ENCODE measurements at places on chromosomes 1 and 21.

DNA sequence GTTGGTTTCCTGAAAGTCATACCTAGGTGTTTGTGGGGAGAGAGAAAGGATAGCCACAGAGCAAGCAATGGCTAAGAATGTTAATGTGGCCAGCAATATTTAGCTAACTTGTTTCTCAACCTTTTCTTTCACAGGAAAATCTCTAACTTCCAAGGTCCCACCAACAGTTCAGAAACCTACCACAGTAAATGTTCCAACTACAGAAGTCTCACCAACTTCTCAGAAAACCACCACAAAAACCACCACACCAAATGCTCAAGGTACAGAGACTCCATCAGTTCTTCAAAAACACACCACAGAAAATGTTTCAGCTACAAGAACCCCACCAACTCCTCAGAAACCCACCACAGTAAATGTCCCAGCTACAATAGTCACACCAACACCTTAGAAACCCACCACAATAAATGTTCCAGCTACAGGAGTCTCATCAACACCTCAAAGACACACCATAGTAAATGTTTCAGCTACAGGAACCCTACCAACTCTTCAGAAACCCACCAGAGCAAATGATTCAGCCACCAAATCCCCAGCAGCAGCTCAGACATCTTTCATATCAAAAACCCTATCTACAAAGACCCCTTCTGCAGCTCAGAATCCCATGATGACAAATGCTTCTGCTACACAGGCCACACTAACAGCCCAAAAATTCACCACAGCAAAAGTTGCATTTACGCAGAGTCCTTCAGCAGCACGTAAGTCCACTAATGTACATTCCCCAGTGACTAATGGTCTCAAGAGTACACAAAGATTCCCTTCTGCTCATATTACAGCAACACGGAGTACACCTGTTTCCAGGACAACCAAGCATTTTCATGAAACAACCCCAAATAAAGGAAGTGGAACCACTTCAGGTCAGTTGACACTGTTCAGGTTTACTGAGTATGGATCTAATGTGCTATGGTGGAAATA, 15.3 kb downstream of the CD55 start:
- DNase-seq: no peak

GRCh38 chr1:221310180-221310579, 430.9 kb downstream of the HLX start:
- no peak for DNase-seq

DNA sequence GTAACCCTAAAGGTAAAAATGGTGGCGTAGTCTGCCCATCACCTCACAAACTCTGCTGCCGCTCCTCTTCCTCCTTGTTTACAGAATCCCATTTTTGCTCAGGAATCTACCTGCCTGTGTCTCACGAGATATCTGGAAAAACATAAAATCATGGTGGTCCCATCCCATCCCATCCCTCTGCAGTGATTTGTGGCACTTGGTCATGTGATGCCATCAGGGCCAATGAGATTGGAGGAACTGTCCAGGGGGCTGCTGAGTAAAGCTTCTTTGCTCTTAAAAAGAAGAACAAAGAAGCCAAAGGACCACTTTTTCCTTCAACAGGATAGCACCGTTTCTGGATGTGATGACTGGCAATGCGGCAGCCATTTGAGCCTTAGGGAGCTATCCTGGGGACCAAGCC, 33.0 kb upstream of the CLDN14 start:
- DNase-seq: no peak

- no peak for DNase-seq
Measured at GRCh38 chr1:27979151-27979858, 19.5 kb downstream of the XKR8 start.

DNA sequence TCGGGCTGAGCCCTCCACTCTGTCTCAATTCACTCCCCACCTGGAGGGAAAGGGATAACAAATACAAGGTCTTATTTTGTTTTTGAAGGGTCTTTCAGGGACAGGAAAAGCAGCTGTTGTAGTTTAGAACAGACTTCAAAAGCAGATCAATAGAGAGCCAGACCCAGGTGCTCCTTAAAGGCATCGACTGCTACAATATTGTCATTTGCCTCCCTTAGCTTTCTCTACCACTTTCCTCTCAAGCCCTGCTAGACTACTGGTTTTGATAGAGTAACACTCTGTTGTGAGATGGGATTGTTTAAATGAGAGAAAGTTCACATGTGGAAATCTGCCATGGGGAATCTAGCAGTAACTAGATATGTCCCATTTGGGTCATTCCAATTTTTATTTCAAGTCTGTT, 24.0 kb downstream of the RGS7 start:
- no peak for DNase-seq

DNA sequence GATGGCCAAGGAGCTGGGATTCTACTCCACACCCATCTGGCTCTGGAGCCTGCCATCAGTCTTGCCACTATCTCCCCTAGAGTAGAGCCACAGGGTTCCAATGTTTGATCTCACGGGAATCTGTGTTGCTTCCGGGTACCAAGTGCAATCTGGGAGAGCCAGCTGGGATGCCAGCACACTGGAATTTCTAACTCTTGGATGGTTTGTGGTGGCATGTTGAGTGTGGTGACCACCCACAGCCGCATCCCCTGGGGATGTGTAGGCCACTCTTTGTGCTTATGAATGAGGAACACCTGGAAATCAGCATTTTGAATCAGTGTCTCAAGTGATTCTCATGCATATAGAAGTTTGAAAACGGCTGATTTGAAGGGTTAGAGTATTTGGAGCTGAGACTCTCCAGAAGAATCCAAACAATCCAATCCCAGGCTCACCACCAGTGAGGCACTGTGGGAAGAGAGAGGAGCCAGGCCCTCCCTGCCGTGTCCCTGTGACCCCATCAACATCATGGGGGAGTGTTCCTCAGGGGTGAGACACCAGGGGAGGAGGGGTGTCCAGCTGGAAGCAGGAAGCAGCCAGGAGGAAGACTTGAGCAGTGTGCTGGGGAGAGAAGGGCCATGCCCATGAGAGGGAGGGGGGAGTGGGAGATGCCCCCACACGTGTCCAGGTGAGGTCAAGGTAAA, 13.4 kb downstream of the FBLIM1 start:
- DNase-seq: no peak

DNA sequence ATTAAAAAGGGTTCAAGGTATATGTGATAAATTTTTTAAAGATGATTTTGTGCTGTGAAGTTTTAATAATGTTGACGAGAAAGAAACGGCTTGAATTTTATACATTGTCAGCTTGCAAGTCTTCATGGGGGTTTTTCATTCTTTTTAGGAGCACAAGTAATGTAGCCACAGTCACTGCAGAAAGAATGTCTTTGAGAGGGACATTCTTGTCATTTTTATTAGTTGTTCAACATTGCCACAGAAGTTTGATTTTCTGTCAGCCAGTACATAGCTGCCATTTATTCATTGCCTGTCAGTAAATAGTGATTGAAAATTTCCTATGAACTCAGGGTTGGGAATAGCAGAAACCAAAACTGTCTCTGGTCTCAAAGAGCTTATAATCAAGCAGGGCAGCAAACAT, 156.3 kb downstream of the DHRS3 start:
- no peak for DNase-seq
